GM23338 (cell line): ENCODE measurements at places on chromosomes 3 and 15. TPM values are rescaled to one million over a fixed set of nuclear protein-coding genes. Genes with fewer than 3 reads are reported as not detected.

GRCh38 chr3:16442730-16443129 is 70.8 kb downstream of the RFTN1 start:
- no peak overlapping the region for H3K27ac ChIP-seq
- no peaks in the 10 kb centered on the region for H3K36me3 ChIP-seq
- H3K4me3 ChIP-seq, result no peak overlapping the region

DNA sequence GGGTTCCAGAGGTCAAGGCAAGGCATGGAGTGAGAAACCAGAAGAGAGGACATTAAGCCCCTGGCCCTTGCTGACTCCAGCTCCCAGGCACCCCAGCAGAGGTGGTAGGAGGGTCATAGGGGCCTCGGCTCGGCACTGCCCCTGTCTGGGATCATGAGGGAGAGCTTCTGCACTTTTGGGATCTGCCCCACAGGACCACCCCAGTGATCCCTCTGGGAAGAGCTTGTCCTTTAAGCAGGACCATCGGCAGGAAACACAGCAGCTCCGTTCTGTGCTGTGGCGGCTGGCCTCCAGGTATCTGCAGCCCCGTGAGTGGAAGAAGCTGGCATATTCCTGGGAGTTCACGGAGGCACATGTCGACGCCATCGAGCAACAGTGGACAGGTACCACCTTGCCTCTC is 35.5 kb downstream of the ANKDD1A start:
- no peaks in the 10 kb centered on the region for H3K36me3 ChIP-seq
- no peak overlapping the region for H3K4me3 ChIP-seq
- no peaks in the 10 kb centered on the region for H3K27me3 ChIP-seq
- no peak overlapping the region for H3K27ac ChIP-seq

DNA sequence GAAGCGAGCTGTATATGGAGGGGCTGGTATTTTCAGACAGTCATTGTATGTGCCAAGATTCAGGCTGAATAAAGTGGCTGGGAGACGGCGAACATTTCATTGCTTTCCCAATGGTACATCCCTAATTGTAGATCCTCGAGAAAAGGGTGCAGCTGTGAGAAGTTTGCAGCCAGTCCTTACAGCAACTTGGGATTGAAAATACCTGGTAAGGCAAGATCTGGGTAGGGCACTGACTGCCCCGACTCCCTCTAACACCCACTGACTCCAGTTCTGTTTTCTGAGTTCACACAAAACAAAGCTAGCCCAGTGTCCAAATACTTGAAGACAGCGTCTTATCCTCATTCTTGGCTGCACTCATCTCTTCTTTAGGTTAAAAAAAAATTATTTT is 63.7 kb downstream of the EDEM1 start:
- H3K27ac ChIP-seq, result no peak overlapping the region
- no peaks in the 10 kb centered on the region for H3K4me1 ChIP-seq
- no peaks in the 10 kb centered on the region for H3K27me3 ChIP-seq

The CLSTN2 gene
- 0.83 and 0.89 TPM in 2 replicates for total RNA-seq

The EXD1 gene
- total RNA-seq, result 0.07 TPM in 1 of 2 replicates, not detected in the other

The SQOR gene
- total RNA-seq, result not detected in 2 replicates
